AG20443 (cell line): ENCODE measurements at places on chromosomes 12 and 14.

GRCh38 chr12:63930971-63931370 lies 86.5 kb downstream of the SRGAP1 start:
- peak; percentile 49 for DNase-seq

DNA sequence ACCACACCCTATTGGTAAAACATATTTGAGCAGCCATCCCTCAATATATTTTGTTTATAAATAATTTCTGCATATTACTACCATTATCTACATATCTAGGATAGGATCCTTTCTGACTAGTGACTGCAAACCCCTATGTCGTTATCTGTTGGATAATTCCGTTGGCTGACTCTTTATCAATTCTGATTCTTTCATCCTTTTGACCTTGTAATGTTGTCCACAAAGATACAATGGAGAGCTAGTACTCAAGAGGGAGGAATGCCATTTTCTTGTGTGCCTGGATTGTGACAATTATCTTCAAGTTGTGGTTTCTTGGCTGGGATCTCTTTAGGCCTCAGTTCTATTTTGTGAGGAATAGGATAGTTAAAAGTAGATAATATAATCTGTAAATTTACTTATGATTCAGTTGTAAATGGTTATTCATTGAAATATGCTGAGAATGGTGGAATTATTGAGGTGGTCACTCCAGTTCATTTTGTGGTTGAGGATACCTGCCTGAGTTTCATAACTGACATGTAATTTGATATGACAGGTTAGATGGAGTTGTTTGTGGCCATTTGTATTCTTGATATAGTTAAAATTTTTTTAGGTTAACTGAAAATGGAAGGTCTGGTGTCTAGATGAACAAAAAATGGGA lies 10.1 kb downstream of the CHST11 start:
- no peak for DNase-seq

DNA sequence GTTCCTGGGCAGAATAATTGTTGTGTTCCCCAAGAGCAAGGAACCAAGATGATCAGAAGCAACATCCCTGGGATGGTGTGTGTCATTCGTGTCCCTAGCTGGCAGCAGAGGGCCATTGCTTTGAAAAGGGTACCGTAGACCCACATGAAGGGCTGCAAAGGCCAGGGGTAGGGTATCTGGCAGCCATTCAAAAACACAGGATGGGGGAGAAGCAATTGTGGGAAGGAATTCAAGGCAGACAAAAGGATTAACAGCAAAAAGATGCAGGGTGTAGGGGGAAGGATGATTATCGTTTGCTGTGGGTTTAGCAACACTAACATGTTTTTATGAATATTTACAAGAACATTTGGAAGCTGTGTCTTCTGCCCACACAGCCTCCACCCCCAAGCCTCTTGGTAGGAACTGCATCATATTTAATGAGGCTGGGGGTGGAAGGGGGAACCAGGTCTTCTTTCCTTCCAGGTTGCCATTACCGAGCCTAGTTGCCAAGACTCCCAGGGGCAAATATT lies 169.0 kb upstream of the G2E3 start:
- DNase-seq: no peak

- DNase-seq: no peak
Measured at GRCh38 chr14:83421711-83422110, 1888.1 kb upstream of the SEL1L start.

- DNase-seq: peak; percentile 26
Measured at GRCh38 chr14:51327376-51327775, 87.3 kb downstream of the TMX1 start.

GRCh38 chr12:101670007-101670671 lies 27.3 kb upstream of the CHPT1 start:
- DNase-seq: peak; percentile 49

DNA sequence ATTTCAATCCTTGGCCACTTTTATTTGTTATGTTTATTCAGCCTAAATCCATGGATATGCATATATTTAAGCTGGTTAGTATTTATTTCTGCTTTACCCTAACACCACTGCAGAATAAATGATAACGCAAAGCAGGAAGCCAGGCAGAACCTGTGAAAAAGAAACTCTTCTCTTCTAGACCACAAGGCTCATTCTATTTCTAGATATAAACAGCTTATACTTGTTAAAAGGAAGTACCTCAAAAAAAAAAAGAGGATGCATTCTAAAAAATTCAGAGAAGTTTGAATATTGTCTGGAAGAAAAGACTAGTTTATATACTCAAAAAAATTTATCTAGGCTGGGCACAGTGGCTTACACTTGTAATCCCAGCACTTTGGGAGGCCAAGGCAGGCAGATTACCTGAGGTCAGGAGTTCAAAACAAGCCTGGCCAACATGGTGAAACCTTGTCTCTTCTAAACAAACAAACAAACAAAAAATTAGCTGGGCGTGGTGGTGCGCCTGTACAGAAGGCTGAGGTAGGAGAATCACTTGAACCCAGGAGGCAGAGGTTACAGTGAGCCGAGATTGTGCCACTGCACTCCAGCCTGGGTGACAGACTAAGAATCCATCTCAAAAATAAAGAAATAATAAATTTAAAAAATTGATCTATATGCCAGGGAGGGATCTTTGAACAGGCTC lies 55.8 kb downstream of the GALNT4 start:
- DNase-seq: no peak

- DNase-seq: no peak
Measured at GRCh38 chr12:38746744-38747143, 158.6 kb downstream of the CPNE8 start.

DNA sequence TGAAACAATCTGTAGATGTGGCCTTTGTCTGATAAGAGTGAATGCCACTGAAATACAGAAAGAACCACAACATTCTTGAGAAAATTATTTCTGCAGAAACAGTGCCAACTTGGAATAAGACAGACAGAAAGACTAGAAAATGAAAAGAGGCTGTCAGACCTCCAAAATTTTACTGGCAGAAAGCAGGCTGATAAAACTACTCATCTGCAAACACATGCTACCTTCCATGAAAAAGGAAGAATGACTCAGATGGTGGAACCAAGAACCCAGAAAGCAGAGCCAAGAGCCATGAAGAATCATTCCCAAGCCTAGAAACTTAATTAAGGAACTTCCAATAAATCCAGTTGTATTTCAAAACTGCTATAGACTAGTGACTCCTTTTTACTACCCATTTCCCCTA lies 31.9 kb upstream of the OSBPL8 start:
- DNase-seq: peak; percentile 46
